G401 (cell line): ENCODE measurements at places on chromosomes 12 and 14.

- DNase-seq: no peak
These were observed 39.7 kb upstream of the BDKRB2 start for GRCh38 chr14:96164861-96165490.

GRCh38 chr12:120496413-120497340 is 764 bp downstream of the DYNLL1 start:
- DNase-seq: peak; percentile 84

DNA sequence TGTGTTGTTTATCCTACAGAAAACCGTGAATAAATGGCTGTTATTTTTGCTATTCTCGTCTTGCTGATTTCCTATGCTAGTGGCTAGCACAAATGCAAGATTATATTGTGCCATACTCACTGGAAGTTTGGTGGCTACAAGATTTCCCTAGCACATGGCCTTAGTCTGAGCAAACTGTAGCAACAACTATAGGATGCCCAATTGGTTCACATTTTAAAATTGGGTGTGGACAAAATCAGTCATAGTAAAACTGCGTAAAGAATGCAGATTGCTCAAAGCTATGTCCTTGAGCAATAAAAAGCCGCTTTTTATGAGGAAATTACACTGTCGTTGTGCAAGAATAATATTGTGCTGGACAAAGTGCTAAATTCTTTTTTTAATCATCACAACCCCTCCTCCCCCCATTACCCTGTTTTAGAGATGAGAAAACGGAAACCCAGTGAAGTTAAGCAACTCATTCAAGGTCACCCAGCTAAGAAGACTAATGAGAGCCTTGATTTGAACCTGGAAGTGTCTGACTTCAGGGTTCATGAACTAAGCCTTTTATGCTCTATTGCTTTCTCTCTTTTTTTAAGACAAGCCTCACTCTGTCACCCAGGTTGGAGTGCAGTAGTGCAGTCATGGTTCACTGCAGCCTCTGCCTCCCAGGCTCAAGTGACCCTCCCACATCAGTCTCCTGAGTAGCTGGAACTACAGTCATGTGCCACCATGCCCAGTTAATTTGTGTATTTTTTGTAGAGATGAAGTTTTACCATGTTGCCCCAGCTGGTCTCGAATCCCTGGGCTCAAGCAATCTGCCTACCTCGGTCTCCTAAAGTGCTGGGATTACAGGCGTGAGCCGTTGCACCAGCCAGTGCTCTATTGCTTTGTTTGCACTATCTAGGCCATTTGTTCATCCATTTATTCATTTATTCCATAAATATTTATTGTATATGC is 73.6 kb downstream of the SRGAP1 start:
- no peak for DNase-seq

DNA sequence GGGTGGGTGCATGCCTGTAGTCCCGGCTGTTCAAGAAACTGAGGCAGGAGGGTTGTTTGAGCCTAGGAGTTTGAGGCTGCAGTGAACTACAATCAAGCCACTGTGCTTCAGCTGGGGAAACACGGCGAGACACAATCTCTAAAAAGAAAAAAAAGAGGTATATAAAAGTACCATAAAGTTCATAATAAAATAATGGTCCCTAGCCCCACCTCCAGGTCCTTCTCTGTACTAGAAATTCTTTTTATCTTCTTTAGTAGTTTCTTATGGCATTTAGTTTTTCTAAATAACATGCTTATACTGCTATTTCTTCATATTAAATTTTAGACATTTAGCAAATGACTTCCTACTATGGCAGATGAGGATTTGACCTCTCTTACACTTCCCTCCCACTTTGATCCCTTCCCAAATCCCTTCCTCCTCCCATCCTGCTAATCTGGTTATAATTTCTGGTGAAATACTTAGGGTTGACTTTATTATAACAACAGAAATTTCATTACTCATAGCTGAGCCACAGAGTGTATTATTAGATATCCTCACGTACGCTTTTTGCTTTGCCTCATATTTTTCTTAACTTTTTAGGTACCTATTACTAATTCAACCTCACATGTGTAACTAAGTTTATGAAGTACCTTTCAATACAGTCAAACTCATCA is 94.7 kb downstream of the SLC41A2 start:
- DNase-seq: no peak

GRCh38 chr12:56520048-56520447 is 1.6 kb upstream of the RBMS2 start:
- DNase-seq: no peak

DNA sequence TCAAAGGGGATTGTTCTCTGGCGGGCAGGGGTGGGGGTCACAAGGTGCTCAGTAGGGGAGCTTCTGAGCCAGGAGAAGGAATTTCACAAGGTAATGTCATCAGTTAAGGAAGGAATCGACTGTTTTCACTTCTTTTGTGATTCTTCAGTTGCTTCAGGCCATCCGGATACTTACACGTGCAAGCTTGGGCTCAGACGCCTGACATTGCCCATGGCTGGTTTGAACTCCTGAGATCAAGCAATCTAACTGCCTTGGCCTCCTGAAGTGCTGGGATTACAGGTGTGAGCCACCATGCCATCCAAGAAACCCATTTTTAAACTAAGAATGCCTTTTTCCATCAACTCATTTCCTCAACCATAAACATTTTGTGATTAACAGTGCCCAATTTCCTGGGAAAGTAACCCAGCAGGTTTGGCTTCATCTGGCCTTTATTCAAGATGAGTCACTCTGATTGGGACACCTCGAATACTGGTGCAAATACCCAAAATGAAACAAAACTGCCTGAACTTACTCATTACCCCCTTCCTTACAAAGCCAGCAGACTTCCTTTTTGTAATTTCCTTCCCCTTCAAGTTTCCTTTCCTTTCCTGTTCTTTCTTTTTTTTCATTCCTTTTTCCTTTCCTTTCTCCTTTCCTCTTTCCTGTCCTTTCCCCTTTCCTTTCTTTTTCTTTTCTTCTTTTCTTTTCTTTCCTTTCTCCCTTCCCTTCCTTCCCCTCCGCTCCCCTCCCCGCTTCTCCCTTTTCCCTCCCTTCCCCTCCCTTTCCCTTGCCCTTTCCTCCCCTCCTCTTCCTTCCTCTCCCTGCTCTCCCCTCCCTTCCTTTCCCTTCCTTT is 10.2 kb upstream of the RNASE10 start:
- no peak for DNase-seq

DNA sequence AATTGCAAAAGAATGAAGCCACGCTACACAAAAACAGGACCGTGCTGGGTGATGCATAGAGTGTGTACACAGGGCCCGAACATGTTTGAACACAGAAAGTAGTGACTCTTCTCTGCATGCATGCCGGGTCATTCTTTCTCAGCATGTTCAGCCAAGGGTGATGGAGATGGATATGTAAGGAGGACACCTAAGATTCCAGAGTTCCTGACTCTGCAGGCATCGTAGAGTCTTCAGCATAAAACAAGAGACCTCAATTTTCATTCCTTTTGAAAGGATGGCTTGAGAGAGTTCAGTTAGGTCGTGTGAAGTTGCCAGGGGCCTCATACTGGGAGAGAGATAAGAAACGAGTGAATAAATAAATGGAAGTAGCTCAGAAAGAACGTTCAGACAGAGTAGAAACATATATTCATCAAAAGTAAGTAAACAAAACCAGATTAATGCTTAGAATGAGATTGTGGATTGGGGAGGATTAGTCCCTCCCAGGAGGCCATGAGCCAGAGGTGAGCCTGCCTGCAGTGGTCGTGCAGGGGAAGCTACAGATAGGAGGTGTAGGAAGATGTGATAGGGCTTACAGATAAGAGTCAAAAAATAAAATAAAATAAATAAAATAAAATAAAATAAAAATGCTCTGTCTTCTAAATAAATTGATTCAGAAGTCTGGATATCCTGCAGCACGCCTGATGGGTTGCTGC is 27.6 kb upstream of the SEL1L start:
- no peak for DNase-seq

DNA sequence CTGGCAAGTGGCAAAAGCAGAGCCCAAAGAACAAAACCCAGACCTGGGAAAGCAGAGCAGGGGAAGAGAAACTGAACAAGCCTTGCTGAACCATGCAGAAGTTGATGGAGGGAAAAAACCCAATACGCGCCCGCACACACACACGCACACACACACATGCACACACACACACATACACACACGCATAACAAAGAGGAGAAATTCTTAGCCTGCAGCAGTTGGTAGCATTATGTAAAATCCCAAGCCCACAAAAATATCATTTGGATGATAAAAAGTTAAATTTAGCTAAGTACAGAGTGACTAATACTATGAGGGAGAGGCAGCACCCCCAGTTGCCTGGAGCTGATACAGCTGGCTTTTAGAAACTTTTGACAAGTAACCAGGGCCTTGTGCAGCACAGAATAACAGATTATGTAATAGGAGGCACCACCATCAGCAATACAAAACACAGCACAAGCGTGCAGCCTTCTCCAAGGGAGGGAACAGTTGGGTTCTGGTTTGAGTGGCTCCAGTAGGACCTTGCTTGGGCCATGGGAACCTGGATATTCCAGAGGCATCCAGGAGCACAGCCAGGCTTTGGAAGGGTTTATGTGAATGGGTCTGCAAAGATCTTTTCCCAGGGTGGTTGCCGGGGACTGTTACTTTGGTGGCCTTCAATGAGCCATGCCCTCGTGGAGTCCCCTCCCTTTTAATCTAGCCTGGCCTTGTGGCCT is 35.3 kb downstream of the PITPNM2 start:
- peak; percentile 53 for DNase-seq

DNA sequence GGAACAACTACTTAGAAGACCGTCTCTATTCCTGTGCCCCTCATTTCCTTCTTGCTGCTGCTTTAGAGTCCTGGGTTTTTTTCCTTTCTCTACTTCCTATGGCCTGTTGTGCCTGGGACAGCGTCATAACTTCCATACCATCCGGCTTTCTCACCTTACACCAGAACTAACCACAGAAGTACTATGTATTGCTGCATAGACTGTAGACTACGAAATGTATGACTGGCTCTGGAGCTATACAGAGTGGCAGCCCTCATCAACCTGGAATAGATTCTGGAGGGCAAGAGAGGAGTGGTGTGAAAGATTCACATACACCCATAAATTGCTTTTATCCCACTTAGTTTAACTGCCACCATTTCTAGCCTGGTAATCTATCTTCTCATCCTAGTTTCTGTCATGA is 16.9 kb upstream of the SRP54 start:
- DNase-seq: no peak

DNA sequence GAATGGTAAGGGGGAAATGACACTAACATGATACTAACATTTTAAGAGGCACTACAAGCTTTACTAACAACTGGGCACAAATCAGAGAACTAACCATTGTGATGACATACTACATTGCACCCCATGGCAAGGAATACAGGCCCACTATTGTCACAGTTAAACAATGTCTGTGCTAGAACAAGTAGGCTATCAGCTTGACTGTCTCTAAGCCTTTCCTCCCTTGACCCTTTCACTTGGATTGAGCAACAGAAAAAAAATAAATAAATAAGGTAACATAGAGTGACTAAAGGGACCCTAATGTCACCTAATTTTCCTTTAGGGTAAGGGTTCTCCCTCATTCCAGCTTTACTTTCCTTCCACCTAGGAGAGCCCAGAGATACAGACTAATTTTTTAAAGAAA is 4.4 kb downstream of the SLC38A2 start:
- no peak for DNase-seq

DNA sequence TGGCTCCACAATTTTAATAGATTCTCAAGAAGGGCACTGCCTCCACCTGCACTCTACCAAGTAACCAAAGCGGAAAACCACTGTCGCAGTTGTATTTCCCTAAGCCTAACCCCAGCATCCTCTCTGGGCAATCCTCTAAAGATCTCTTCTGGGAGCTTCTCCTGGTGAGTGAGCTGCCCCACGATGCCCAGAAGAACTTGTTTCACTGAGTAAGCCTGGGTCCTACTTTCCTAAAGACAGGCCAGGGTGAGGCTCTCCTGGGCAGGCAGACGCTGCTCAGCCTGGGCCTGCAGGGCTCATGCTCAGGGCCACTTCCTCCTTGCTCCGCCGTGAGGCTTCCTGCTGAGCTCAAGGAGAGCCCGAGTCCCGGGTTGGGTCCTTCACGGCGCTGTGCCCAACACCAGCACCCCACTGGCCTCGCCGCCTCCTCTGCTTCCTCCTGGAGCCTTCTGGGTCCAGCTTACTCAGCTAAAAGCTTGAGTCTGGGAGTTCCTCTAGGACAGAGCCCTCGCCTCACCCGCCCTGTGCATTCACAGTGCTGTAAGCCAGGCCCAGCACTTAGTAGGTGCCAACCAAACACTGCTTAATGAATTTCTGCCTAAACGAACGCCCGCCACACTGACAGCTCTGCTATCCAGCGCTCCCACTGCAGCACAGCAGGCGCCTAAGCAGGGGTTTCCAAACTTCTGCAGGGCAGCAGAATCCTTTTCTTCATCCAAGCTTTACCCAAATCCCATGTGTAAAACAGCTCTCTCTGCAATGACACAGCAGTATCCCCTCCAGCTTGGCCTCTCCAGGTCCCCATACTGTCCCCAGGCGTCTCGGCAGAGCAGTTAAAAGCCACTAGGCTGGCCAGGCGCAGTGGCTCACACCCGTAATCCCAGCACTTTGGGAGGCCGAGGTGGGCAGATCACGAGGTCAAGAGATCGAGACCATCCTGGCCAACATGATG is 5.7 kb downstream of the RAB35 start:
- DNase-seq: no peak

- DNase-seq: no peak
These were observed 96.0 kb upstream of the MAX start for GRCh38 chr14:65198346-65198745.

DNA sequence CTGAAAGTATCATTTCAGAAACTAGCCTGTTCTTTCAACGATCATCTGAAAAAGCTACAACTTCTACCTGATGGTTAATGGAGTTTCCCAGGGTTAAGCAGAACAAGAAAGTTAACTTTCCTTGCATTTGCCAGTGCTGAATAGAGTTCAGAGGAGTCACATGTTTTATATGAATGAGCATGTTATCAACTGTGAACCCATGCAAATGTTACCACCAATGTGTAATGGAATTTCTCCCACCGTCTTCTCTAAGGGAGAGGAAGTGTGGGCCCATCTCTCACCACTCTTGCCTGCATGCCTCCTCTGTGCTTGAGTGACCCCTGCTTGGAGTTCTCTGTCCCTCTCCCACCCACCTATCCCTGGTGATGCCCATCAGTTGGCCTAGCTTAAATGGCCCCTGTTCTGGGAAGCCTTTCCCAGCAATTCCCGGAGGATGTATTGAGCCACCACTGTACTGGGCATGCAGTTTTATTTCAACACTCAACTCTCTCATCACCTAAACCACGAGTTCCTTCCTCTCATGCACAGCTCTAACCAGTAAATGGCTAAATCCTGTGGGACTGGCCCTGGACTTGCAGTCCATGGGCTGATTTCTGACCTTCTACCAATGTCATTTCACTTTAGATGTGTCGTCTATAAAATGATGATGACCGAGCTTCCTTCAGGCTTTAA is 159.8 kb downstream of the RPAP3 start:
- DNase-seq: no peak

DNA sequence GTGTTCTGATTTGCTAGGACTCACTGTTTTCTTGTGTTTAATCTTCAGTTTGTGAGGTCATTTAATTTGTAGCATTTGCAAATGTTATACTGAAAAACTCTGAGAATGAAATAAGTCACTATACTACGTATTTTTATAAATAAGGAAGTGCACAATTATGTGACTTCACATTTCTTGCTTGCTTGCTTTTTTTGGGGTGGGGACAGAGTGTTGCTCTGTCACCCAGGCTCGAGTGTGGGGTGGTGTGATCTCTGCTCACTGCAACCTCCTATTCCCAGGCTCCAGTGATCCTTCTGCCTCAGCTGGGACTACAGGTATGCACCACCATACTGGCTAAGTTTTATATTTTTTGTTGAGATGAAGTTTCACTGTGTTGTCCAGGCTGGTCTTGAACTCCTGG is 32.7 kb downstream of the RBM25 start:
- DNase-seq: no peak
